ENCODE measurements at places on chromosomes 16 and 17.
A peak's percentile ranks its signal among the peaks of the same experiment; 100 is the strongest.

- H3K27ac ChIP-seq, result no peak overlapping the region
- no peaks in the 10 kb centered on the region for H3K27me3 ChIP-seq
- H3K4me3 ChIP-seq, result no peak overlapping the region
- no peaks in the 10 kb centered on the region for H3K36me3 ChIP-seq
- no peak for DNase-seq
Observed at GRCh38 chr16:61579195-61579594, 457.0 kb downstream of the CDH8 start.

GRCh38 chr17:74325743-74326379 is at the start of gene KIF19:
TSS of gene KIF19 (plus strand) at chr17:74326226. CDS start at chr17:74326350, 124 bp downstream.
- H3K4me1 ChIP-seq, result peaks cover 27% of the 10 kb centered on the region
- H3K36me3 ChIP-seq, result no peaks in the 10 kb centered on the region
- H3K4me3 ChIP-seq, result peak within 1 kb of the TSS; percentile 48
- H3K27ac ChIP-seq, result no peak within 1 kb of the TSS
- peak; percentile 14 for DNase-seq

DNA sequence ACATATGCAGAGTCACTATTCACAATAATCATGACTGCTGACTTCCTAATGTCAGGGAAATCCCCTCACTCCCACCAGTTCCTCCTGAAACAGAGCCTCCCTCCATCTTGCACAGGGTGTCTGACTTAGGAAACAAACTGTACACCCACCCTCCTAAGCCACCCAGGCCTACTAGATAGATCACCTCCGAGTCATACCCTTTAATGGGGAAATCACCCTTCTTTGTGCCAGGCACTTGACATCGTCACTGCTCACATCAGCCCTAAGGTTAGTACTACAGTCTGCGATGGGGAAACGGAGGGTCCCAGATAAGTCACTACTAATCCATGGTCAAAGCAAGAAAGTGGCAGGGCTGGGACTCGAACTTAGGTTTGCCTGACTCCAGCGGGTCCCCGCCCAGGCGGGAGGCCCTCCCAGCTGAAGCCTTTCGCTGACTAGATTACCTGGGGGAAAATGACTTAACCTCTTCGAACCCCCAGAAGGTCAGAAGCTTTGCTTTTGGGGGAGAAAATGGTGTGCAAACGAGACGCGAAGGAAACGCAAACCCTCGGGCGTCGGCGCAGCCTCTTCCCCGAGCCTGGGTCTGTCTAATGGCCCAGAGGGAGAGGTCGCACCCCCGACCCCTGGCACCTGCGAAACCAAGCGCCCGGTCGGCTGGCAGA is 3.4 kb upstream of the MLLT6 start:
- peaks cover 11% of the 10 kb centered on the region for H3K4me1 ChIP-seq
- peak overlapping the region; percentile 97 for H3K27ac ChIP-seq
- H3K36me3 ChIP-seq, result no peaks in the 10 kb centered on the region
- H3K27me3 ChIP-seq, result no peaks in the 10 kb centered on the region

DNA sequence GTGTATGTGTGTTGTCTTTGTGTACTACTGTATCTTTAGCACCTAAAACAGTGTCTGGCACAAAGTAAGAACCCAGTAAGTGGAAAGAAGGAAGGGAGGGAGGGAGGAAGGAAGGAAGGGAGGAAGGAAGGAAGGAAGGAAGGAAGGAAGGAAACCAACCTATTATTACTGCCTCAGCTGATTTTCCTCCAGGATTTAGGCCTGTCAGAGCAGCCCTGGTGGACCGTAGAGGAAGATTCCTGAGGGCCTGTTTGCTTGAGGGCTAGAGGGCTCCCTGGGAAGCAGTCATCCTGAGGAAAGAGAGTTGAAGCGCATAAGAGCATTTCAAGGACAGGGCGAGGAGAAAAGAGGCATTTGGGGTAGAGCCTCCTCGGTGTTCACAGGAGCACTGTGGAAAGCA is 61.5 kb downstream of the WSB1 start:
- H3K4me1 ChIP-seq, result peaks cover 10% of the 10 kb centered on the region
- H3K27ac ChIP-seq, result no peak overlapping the region
- no peak overlapping the region for H3K4me3 ChIP-seq

- no peak overlapping the region for H3K27ac ChIP-seq
- H3K4me3 ChIP-seq, result no peak overlapping the region
- H3K4me1 ChIP-seq, result no peaks in the 10 kb centered on the region
- no peaks in the 10 kb centered on the region for H3K27me3 ChIP-seq
Observed at GRCh38 chr16:2295056-2295798, 27.3 kb upstream of the RNPS1 start.

GRCh38 chr17:59332749-59333377 is 1.4 kb downstream of the YPEL2 start:
- H3K27ac ChIP-seq, result peak overlapping the region; percentile 77
- peak overlapping the region; percentile 67 for H3K4me3 ChIP-seq
- H3K4me1 ChIP-seq, result peaks cover 46% of the 10 kb centered on the region
- H3K36me3 ChIP-seq, result peaks cover 8% of the 10 kb centered on the region
- no peaks in the 10 kb centered on the region for H3K27me3 ChIP-seq

DNA sequence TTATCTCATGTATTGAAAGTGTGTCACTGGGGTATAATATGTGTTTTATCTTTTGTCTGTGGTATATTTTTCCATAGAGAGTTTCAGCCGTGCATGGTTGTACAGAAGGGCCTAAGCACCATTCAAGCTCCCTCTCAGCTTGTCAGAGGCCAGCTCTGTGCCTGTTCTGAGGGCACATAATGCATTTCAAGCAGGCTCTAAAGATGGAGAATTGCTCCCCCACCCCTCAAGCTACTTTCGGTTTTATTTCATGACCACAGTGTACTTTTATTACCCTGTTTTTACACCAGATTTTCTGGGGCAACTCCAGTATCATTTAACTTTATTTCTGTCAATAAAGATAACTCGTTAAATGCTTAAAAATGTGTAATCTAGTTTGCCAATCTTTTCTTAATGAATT is 131.7 kb downstream of the SHISA6 start:
- no peak overlapping the region for H3K4me3 ChIP-seq
- no peaks in the 10 kb centered on the region for H3K36me3 ChIP-seq
- no peaks in the 10 kb centered on the region for H3K27me3 ChIP-seq
- H3K27ac ChIP-seq, result no peak overlapping the region
- H3K4me1 ChIP-seq, result no peaks in the 10 kb centered on the region
- no peak for DNase-seq

DNA sequence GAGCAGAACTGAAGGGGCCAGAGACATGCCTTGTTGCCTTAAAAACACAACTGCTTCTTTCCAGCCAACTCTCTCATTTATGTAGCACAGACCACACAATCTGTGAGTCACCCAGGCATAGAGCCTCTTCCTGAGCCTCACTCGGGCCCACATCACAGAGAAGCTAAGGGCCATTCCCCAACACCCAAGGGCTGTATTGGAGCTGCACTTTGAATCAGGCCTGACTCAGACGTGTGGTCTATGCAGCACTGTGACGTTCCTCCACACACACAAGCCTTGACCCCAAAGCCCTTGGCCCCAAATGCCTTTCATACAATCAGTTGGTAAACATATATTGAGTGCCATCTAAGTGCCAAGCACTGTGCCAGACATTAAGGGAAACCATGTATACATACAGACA is 308.9 kb upstream of the DYNLRB2 start:
- no peak overlapping the region for H3K27ac ChIP-seq
- H3K36me3 ChIP-seq, result no peaks in the 10 kb centered on the region
- H3K4me3 ChIP-seq, result no peak overlapping the region
- no peaks in the 10 kb centered on the region for H3K27me3 ChIP-seq
- H3K4me1 ChIP-seq, result no peaks in the 10 kb centered on the region

DNA sequence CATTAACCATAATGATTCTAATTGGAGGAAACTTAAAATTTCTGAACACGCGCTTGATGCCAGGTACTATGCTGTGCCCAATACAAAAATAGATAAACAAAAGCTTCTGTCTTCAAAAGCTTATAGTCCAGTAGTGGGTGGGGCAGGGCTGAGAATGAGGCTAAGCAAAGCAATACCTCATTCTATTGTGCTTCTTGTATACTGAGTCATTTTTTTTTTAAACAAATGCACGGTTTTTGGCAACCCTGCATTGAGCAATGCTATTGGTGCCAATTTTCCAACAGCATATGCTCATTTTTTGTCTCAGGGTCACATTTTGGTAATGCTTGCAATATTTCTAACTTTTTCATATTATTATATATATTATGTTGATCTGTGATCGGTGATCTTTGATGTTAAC is 34.7 kb upstream of the HNF1B start:
- no peak overlapping the region for H3K4me3 ChIP-seq
- no peak overlapping the region for H3K27ac ChIP-seq
- peaks cover 1% of the 10 kb centered on the region for H3K4me1 ChIP-seq
- no peaks in the 10 kb centered on the region for H3K36me3 ChIP-seq
- DNase-seq, result no peak

- no peaks in the 10 kb centered on the region for H3K27me3 ChIP-seq
- H3K4me1 ChIP-seq, result peaks cover 20% of the 10 kb centered on the region
- peak overlapping the region; percentile 69 for H3K27ac ChIP-seq
- H3K36me3 ChIP-seq, result no peaks in the 10 kb centered on the region
- no peak overlapping the region for H3K4me3 ChIP-seq
Observed at GRCh38 chr16:20674684-20675487, 22.6 kb downstream of the ACSM1 start.

DNA sequence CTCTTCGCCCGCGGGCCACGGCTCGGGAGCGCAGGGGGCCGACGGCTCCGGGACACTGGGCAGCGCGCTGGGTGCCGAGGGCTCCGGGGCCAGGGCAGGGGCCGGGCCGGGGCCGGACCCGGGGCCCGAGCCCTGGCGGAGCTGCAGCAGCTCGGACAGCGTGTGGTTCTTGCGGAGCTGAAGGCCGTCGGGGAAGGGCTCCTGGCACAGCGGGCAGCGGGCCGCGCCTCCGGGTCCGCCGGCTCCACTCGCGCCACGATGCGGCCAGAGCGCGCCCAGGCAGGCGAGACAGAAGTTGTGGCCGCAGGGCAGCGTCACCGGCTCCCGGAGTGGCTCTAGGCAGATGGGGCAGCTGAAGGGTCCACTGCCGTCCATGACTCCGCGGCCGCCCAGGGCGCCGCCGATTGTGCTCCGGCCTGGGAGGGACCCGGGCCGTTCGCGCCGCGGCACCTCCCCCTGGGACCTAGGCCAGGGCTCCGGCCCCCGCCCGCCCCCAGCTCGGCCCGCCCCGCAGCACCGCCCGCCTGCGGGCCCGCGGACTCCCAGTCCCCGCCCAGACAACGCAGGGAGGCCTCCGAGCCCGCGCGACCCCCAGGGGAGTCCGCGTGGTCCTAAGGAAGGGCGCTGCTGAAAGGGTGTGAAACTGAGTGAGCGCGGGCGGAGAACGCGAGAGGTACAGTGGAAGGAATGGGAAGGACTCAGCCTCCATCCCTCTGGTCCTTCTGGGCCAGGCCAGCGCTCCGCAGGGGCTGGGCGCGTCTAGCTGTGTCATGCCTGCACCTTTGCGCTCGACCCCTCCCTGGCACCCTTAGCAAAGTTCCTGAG is at the start of gene TRIM47:
TRIM47 (minus strand) TSS at position 408 of the 825 bp plus-strand sequence; CDS start at position 375, 33 bp downstream.
- peaks cover 26% of the 10 kb centered on the region for H3K4me1 ChIP-seq
- peak within 1 kb of the TSS; percentile 74 for H3K4me3 ChIP-seq
- H3K27me3 ChIP-seq, result no peaks in the 10 kb centered on the region
- peak within 1 kb of the TSS; percentile 70 for H3K27ac ChIP-seq

Data from naive thymus-derived CD4-positive, alpha-beta T cell (primary cell).